KBM-7 (cell line): ENCODE measurements at places on chromosomes 4 and X.

- DNase-seq = no peak
Observed at GRCh38 chr4:66565801-66566200, 895.5 kb upstream of the EPHA5 start.

- no peak for DNase-seq
Observed at GRCh38 chr4:109947457-109947856, 34.8 kb downstream of the EGF start.

GRCh38 chrX:134676436-134676835 is 18.2 kb upstream of the PLAC1 start:
- DNase-seq = no peak

GRCh38 chr4:142700531-142700930 is 145.6 kb downstream of the INPP4B start:
- DNase-seq = no peak

DNA sequence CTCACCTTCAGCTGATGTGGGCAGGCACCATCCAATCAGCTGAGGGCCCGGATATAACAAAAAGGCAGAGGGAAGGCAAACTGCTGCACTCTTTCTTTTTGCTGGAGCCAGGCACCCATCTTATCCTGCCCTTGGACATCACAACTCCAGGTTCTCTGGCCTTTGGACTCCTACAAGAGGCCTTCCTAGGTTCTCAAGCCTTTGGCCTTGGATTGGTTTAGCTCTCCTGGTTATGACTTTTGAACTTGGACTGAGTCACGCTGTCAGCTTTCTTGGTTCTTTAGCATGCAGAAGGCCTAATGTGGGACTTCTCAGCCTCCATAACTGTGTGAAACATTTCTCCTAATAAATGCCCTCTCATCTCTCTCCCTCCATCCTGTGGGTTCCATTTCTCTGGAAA is 23.0 kb upstream of the N4BP2 start:
- no peak for DNase-seq
